ENCODE measurements at places on chromosomes 1 and 21.

GRCh38 chr21:34935898-34936297, 113.2 kb downstream of the RUNX1 start:
- DNase-seq = no peak

DNA sequence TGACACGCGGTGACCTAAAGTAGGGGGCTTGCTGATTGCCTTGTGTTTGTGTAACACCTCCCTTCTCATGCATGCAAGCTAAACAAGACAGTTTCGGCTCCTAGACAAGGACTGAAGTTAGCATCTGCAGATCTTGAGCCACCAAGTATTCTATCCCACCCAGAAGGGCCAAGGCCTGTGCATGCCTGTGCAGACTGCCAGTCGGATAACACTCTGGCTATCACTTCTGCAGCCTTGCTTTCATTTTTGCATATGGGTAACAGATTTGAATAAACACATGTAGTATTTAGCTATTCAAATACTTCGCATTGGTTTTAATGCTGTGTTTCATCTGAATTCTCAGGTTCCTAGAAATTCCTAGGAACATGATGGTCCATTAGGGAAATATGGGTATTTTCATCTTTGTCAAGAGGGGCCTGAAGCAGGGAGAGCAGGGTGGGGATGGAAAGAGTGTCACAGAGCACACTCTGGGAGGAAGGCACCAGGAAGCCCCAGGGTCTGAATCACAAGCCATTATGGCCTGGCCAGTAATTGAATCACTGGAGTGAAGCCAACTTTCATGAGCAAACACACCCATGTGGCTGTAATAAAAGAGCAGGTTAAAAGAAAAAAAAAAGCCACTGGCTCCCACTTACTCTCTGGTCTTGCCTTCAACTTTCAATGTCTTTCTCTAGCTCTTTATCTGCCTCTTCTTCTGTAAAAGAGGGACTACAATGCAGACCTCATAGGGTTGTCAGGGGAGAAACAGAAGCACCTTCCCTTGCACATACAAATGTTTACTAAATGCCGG, 28.3 kb downstream of the GADD45A start:
- no peak for DNase-seq

GRCh38 chr21:44613386-44614155, 1.7 kb downstream of the KRTAP10-8 start:
- DNase-seq = no peak

DNA sequence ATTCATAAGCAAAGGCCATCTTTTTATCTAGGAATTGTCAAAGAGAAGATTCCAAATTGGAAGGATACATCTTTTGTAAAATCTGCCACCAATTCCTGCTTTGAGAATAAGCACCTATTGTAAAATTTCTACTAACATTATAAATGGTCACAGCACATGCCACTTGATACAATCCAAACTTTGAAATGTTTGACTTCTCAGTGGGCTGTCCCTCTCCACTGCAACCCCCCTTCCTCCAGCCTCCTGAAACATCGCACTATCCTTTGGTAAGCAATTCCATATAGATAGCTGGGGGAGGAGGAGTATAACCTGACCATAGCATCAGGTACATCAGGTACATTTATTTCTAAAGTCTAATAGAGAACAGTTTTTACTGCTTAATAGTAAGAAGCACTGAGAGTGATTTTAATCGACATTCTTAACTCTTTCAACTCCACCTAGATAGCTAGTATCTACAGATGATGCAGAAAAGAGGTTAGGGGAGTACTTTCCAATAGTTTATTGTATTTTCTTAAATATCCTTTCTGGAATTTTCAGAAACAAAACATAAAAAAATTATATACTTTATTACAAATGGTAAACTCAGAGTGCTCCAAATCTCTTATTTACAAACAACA, 2.9 kb downstream of the JUN start:
- DNase-seq = no peak

DNA sequence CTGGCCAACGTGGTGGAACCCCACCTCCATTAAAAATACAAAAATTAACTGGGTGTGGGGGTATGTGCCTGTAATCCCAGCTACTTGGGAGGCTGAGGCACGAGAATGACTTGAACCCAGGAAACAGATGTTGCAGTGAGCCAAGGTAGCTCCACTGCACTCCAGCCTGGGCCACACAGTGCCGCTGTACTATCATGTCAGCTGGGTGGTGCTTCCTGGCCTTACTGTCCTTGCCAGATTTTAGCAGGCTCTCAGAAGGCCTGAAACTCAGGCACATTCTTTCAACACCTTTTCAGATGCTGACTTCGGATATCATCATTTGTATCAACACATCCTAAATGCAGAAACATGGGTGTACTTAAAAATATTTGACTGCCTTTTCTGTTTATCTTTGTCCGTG, 31.6 kb upstream of the NBL1 start:
- no peak for DNase-seq

DNA sequence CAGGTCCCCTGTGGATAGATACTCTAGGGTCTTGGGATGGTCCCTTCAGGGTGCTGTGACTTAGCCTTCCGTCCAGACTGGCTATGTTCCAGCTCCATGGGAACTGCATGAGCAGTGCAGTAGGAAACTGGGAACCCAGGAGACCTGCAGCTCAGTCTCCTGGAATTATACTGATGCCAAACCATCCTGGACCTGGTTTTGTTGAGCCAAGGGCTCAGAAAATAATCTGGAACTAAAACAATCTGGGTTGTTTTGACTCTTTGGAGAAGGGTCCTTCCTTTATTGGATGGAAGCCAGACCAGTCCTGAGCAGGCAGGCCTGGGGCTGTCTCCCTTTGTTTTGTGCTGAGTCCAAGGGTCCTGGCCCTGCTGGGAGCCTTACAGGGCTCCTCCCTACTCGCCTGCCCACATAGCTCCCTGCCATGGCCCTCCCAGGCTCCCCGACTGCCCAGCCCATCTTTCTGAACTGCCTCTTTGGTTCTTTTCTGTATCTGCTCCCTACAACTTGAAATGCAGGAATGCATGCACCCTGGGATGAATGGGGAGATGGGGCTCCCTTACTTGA, 1.2 kb downstream of the IPO13 start:
- DNase-seq = no peak

DNA sequence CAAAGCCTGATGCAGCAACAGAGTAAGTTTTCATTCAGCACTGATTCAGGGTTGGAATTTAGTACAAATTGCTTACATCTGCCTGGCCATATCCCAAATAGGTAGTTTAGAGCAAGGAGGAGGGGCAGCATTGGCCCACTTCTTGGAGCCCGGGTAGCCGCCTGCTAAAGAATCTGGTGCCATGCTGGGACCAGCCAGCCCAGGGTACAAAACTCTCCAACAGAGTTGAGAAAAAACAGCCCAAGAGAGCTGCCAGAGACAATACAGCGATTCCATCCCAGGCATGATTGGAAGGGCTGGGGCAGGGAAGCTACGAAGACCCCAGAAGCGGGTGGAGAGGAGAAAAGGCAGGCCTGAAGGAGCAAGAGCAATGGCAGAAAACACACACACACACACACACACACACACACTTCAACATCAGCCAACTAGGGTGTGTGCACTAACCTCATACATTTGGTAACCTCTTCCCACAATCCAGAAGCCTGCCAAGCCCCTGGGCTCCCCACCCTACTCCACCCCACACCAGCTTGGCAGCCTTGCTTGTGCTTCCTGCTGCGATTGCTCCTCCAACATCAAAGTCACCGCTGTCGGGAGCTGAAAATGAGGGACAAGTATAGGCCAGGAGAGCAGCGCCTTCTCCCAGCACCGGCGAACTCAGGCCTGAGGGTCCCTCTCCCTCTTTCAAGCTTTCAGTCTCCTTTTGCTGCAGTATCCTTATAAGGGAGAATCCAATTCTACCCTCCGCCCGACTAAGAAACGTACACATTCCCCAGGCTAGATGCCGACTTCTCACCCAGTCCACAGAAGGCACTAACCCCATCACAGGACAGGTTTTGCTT, 1.2 kb downstream of the PIK3C2B start:
- peak; percentile 25 for DNase-seq

DNA sequence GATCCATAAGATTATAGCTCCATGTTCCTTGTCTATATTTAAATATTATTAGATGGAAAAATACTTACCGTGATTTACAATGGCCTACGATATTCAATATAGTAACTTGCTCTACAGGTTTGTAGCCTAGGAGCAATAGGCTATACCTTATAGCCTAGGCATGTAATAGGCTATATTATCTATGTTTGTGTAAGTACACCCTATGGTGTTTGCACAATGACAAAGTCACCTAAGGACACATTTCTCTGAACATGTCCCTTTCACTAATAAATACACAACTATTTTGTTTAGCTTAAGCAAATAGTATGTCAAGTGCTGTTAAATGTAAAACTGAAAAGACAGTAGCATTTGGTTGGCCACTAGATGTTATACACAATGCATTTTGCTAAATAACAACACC, 248.9 kb upstream of the ADGRL4 start:
- DNase-seq = no peak

DNA sequence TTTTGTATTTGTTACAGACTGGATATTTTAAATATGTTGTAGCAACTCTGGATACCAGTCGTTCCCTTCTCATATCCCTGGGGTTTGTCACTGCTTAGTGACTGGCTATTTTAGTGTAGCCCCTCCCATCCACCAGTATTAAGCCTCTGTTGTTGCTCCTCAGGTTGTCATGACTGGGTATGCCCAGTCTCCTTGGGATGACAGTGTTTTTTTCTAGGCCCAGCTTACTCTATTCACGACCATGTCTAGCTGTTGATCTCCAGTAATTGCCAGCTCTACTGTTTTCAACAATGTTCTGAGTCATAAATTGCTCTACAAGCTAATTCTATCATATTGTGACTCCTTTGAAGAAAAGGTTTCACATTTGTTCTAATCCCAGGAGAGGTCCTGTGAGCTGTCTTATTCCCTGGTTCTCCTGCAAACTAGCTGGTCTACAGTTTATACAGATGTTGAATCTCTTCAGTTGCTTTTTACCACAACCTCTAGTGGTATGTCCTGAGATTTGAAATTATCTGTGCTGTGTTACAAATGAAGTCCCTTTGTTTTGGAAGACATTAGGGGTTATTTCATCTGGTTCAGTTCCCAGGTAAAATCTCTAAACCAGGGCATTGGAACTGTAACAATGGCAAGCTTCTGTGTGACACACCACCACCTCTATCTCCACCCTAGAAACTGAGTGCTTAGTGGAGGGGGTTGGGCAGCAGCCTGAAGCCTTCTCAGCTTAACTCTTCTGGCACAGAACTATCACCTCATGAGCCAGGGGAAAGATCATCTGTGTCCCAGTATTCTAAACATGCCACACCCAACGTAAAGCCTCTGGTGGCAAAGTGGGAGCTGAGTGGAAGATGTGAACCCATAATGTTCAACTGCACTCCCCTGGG, 124.6 kb downstream of the TRIM33 start:
- no peak for DNase-seq

DNA sequence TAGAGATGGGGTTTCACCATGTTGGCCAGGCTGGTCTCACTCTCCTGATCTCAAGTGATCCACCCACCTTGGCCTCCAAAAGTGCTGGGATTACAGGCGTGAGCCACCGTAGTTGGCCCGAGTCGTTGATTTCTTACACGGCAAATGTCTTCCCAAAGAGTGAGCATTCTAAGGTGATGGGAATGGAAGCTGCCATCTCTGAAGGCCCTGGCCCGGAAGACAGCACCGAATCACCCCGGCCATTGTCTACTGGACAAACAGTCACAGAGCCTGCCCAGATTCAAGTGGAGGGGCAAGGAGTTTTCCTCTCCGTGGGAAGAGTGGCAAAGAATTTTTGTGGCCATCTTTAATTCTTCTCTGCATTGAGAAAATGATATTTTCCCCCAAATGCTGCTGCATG, 92.1 kb upstream of the AJAP1 start:
- DNase-seq = no peak

- DNase-seq = no peak
Measured at GRCh38 chr1:25343872-25344271, 5.7 kb downstream of the TMEM50A start.

GRCh38 chr1:11617314-11617713, 36.9 kb downstream of the FBXO2 start:
- DNase-seq = no peak

DNA sequence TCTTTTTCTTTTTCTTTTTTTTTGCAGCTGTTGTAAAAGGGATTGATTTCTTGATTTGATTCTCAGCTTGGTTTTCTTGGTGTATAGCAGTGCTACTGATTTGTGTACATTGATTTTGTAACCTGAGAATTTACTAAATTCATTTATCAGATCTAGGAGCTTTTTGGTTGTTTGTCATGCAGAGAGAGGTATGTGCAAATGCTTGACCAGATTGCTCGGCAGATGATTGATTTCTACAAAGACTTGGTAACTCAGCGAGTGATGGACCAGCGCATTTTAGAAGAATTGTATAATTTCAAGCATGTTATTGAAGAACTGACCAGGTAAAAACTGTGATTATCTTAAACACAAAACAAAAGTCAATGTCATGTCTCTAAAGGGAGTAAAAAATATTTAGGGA, 27.9 kb downstream of the AXDND1 start:
- no peak for DNase-seq

DNA sequence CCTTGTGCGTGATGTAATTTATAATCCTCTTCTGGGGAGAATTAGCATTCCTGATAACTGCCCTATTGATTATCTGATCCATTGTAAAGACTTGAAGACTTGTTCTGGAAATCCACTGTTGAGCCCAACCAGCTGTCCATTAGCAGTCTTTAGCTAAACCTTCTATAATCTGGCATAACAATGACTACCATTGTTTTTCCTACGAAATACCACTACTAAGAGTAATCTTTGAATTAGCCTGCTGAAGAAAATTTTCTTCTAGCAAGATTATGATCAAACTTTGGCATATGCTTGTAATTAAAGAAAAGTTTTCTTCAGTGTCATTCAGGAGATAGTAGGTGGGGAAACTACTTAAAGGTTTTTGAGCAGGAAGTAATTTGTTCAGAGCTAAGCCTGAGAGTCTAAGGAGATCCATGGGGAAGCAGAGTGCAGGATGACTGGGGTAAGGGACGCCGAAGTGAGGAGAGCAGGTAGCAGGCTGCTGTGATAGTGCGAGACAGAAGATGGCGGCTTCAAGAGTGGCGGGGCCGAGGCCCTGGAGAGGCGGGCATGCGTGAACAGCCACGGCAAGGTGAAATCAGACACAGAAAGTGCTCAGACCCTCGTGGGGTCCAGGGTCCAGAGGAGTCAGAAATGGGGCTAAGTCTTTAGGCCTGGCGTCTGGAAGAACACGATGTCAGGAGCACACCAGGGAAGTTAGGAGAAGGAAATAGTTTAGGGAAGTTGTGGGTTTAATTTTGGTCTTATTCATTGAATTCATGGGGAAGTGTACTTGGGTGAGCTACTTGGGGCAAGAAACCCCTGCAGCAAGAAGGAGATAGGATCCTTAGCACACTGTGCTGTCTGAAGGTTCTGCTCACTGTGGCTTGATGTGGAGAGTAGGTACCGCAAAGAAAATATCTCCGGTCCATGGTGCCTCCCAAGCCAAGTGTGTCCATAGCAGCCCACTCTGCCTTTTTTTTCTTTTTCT, 112.6 kb upstream of the ADAR start:
- DNase-seq = peak; percentile 63

DNA sequence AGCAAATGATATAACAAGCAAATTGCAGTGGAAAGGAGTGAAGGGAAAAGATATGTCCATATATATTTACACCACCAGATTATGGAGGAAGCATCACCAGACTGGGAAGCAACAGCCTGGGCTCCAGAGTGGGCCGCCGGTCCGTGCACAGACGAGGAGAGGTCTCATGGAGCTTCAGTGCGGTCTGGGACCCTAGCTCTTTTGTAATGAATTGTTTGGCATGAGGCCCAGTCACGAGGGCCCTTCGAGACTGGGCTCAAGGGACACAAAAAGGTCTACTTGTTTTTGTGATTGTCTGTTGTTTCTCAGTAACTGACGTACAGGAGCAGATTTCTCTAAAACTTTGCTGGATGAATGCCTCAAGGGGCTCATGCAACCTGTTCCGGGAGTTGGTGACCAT, 12.9 kb upstream of the STUM start:
- DNase-seq = no peak

Measured in suppressor macrophage treated with lipopolysaccharide for 1 hour (primary cell).